ENCODE measurements at places on chromosomes 16 and 17.

DNA sequence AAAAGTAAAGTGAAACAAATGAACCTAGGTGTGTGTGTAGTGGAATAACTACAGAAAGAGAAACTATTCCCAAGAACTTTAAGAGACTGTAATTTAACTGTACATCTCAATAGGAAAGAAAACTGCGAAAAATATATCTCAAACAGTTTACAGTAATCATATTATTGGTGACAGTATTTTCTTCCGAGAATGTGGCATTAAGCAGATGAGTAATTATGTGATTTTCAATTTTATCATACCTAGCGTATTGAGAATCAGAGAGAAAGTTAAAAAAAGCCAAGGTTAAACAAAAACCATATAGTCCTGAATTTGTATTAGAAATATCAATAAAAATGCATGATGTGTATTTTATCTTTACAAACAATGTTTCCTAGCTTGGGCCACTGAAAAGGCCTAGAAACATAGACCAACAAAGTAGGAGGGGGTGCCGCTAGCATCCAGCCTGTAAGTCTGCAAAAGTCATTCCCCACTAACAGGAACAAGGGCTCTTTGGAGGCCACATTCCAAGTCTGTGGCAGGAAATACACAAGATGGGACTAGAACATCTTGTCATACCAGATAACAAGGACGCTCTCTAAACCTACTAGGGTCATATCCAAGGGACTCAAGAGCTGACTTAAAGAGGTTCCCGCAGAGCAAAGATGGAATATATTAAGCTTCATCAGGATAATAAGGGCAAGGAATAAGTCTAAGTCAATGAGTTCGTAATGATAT, 20.5 kb downstream of the RNF157 start:
- no peak for DNase-seq

DNA sequence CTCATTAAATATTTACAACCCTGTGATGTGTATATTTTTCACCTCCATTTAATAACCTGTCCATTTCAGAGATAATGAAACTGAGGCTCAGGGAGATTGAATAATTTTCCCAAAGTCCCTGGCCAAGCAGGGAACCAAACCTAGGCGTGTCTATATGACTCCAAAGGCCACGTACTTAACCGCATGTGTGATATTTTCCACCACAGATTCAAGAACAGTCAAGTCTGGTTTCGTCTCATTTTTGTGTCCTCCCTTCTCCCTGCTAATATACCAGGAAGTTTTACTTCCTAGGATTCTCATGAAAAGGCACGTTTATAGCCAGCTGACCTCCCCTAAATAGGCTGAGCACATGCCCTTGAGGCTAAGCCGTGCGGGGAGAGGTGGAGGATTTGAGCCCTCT, 15.3 kb downstream of the WFIKKN2 start:
- no peak for DNase-seq

- DNase-seq: no peak
Measured at GRCh38 chr17:81064678-81065475, 29.9 kb downstream of the BAIAP2 start.

- no peak for DNase-seq
Measured at GRCh38 chr17:36941265-36942010, 4.2 kb downstream of the LHX1 start.

DNA sequence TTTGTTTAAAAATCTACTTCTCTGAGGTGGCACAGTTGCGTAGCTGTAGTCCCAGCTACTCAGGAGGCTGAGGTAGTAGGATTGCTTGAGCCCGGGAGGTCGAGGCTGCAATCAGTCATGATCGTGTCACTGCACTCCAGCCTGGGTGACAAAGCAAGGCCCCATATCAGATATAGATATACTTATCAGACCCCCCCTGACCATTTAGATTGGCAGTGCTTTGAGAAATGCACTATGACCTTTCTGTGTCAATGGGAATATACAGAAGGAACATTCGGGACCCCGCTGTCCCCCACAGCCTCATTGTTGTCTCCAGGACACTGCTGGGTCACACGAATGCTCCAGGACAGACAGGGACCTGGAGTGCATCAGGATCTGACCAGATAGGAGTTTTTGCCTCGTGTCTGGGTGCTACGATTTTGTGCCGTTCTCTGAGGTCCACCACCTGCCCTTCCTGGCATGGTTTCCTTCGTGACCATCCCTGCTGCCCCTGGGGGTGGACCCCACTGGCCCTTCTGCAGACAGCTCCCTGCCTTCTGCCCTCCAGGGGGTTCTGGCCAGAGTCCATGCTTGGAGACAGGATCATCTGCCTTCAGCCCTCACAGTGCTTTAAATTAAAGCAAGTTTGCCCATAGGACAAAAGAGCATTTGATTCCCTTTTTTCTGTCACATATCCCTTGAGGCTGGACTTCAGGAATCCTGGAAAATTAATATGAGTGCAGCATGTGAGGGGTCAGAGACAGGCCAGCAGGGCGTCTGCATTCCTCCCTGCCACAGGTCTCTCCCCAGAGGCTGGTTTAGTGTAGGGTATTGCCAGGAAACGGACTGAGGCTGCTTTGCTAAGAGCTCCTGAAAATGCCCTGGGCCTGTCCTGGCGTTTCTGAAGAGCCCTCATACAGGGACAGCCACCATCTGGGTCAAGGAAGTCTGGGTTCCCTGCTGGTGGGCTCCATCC, 19.3 kb downstream of the PLD6 start:
- DNase-seq: no peak
